ENCODE measurements at places on chromosomes 11 and 22.

- no peak for DNase-seq
Observed at GRCh38 chr11:34585735-34586487, 35.0 kb upstream of the EHF start.

GRCh38 chr11:12079726-12080556 is 30.4 kb upstream of the MICAL2 start:
- DNase-seq: no peak

DNA sequence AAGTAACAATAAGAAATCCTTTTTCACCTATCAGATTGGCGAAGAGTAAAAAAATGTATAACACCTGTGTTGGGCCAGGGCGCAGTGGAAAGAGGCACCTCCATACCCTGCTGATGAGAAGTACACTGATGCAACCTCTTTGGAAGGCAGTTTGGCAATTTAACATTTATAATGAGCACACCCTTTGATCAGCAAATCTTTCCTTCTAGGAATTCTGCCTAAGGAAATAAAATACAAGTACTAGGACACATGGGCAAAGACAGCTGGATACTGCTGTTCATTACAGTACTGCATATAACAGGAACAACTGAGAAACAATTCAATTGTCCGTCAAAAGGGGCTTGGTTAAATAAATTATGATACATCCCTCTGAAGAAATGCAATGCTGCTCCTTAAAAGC is 110.1 kb downstream of the RPL27A start:
- no peak for DNase-seq

DNA sequence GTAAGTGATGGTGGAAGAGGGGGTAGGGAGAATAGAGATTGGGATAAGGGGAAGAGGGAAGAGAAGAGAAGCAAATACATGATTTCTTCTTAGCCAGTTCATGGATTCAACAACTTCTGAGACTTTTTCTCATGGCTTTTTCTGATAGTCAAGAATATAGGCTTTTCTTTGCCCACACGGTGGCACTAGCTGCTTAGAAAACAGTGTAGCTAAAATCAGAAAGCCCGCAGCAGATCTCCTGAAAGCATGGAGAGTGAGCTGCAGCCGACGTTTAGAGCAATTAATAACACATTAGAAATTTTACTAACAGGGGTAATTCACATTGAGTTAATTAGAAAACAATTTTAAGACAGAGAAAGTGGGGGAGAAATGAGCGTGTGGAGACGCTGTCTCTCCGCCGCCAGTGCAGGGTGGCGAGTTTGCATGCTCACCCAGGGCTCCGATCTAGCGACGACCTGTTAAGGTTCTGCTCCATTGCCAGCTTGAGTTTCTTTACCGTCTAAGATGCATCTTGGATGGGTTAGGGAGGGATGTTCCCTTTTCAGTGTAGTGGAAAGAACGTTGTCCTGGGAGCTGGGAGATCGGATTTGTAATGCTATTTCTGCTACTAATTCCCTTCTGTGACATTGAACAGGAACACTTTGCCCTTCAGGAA is 3.3 kb upstream of the RAG1 start:
- no peak for DNase-seq

DNA sequence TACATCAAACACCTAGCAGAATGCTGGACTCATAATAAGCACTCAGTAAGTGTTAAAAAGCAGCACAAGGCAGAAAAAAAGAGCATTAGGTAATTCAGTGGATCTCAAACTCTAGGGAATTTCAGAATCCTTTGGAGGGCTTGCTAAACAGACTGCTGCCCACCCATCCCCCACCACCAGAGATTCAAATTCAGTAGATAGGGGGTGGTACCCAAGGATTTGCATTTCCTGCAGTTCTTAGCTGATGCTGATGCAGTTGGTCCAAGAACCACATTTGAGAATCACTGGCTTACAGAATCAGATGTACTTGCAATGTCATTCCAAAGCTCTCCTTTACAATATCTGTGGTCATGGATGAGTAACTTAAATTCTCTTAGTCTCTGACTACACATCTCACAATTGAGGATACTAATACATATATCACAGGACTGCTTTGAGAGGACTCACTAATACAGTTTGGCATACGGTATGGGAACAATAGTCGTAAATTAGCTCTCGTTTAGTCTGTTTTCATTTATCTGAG is 664.5 kb downstream of the KCNA4 start:
- no peak for DNase-seq

DNA sequence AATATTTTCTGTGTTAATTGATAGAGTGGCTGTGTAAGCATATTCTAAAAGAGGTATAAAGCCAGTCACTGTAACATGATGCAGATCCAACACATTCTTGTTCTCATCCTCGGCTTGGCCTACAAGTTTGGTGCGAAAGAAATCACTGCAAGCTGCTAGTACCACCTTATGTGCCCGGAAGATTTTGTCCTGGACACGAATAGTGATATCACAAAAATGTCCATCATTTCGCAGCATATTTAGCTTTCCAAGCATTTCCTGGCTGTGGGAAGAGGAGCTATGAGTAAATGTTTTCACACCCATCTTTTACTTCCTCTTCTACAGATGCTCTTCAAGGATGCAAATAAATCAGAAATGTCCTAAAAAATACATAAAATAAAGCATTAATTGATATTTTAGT is 53.1 kb downstream of the ZBTB44 start:
- no peak for DNase-seq

GRCh38 chr22:40414838-40415505 is 44.6 kb downstream of the SGSM3 start:
- DNase-seq: no peak

DNA sequence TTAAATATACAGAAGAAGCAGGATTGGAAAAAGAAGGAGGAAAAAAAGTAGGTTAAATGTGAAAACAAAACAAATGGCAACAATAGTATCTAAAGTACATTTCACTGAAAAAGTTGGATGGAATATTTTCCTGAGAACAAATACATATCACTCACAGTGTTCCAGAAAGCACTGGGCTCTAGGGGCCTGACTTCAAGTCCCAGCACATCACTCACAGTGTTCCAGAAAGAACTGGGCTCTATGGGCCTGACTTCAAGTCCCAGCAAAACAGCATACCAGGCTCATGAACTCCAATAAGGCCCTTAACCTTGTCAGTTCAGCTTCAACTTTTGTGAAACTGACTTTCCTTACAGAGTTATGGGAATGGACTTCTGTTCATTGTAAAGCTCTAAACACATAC is 46.0 kb upstream of the CCDC34 start:
- no peak for DNase-seq

DNA sequence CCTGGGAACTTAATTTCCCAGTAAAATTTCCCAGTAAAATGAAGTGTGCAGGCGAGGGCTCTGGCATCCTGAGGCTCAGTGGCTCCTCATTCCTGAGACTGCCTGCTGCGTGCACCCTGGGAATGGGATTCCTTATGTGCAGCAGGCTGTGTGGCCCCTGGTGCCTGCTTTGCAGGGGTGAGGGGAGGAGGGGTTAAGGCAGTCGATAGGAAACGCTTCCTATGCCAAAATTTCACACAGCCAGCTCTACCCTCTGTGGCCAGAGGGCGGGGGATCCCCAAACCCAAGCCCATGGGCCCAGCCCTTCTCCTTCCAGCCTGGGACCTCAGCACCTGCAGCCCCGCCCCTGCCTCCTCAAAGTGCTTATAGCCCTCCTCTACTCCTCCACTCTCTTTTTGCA is 12.1 kb upstream of the BAIAP2L2 start:
- DNase-seq: no peak

DNA sequence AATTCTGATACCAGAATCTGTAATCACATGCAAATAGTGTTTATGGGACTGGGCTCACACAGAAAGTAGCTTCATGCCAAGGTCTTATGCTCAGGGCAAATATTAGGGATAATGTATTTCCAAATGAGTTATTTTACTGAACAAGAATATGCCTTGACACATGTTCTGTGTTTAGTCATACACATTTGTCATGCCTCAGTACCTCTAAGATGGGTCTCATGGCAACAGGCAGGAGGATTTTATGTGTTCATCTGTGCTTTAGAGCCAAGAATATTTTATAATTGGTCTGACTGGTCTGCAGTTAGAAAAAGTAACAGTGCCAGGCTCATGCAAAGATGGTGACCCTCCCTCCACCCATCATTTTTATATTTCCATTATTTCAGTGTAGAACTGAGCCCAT is 49.1 kb downstream of the JAM3 start:
- DNase-seq: no peak

DNA sequence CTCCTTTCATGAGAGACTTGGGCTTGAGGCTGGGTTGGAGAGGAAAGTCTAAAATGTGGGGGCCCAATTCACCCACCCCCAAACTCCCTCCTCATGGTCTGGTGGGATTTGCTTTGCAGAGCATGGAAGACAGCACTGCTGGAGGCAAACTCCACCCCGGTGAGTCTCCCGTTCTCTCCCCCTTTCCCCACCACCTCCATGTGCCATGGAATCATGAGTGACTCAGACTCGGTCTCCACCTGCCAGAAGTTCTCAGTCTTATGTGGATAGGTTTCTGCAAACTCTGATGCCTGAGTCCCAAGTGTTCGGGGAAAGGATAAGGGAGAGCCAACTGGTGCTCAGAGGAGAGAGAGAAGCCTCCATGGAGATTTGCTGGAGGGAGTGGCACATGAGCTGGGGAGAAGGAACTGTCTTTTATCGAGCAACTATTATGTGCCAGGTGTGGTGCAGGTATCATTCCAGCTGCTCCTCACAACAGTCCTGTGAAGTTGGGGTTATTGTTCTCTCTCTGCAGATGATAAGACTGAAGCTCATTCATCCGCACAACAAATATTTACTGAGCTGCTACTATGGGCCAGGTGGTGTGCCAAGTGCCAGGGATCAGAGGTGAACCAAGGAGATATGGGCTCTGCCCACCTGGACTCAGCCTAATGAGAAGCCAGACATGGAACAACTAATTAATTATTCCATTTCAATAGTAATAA is 6.6 kb downstream of the PLEKHB1 start:
- no peak for DNase-seq

DNA sequence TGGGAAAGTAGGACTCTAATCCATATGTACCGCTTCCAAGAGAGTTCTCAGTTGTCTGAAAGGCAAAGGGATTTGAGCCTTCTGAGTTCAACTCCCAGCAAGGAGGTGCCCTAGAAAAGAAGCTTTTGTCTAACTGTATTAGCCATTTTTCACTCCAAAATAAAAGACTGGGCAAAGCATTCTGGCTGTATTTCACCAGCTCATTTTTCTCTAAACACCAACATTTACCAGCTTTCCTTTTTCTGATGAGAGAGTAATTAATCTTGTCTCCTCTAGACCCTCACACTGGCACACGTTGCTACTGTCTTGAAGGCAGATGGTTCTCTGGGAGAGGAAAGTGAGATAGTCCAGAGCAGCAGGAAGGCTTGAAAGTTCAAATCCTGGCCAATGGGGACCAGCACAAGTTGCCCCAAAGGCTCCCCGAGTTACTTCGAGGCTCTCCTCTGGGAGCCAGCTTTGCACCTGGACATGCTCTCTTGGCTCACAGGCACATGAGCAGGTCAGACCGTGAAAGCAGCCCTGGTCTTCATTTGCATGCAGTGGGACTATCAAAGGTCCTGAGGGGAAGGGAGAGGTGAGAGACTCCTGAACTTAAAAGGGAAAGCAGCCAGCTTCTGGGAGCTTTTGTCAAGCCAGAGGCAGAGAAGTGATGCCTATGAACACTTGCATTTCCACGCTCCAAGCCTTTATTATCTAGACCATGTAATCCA is 100.0 kb downstream of the NTM start:
- DNase-seq: no peak

GRCh38 chr11:101158119-101158518 is 28.5 kb upstream of the PGR start:
- no peak for DNase-seq

Measured in activated CD8-positive, alpha-beta memory T cell treated with anti-CD3 and anti-CD28 coated beads, Interleukin-2, amount 50 U/mL, for 48 hours (primary cell).